Gastrocnemius medialis (tissue), 4 donors: ENCODE measurements at places on chromosomes 2 and 18. TPM values are rescaled to one million over a fixed set of nuclear protein-coding genes. Genes with fewer than 3 reads are reported as not detected.

DNA sequence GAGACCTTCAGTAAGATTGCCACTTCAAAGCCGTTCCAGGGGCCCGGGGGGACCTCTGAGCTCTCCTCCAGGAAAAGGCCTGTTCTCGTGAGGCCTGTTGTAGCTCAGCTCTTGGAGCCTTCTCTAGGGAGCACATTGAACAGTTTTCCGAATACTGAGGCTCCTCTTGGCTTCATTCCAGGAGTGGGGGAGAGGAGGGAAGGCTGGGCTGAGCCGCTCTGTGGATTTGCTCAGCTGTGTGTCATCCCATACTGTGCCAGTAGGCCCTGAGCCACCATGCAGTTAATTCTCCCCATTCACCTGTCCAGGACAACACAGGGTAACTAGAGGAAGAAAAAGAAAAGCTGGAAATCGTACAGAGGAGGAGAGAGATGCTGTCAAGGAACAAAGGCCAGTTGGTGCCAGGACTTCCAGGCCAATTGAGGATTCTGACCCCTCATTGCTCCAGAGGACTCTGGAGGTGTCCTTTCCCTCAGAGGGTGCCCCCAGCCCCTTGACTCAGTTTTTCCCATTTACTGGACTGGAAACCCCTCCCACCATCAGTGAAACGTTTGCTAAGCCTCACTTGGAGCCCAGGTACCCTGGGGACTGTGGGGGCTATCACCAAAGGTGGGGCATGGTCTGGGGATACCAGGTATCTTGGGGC lies 41.4 kb downstream of the HS1BP3 start:
- DNase-seq, result peak; percentile 44
- peak overlapping the region; percentile 55 for H3K27ac ChIP-seq
- H3K27me3 ChIP-seq, result no peaks in the 10 kb centered on the region
- no peak overlapping the region for H3K4me3 ChIP-seq
- H3K36me3 ChIP-seq, result no peaks in the 10 kb centered on the region

GRCh38 chr2:165572151-165572550 lies 102.7 kb downstream of the CSRNP3 start:
- no peak for DNase-seq
- no peaks in the 10 kb centered on the region for H3K36me3 ChIP-seq
- no peak overlapping the region for H3K4me3 ChIP-seq
- no peaks in the 10 kb centered on the region for H3K4me1 ChIP-seq

- no peaks in the 10 kb centered on the region for H3K4me1 ChIP-seq
- H3K4me3 ChIP-seq, result no peak overlapping the region
- H3K36me3 ChIP-seq, result no peaks in the 10 kb centered on the region
- no peak for DNase-seq
- peaks cover 11% of the 10 kb centered on the region for H3K27me3 ChIP-seq
Measured at GRCh38 chr2:95383635-95384027, 18.9 kb upstream of the FAHD2A start.

DNA sequence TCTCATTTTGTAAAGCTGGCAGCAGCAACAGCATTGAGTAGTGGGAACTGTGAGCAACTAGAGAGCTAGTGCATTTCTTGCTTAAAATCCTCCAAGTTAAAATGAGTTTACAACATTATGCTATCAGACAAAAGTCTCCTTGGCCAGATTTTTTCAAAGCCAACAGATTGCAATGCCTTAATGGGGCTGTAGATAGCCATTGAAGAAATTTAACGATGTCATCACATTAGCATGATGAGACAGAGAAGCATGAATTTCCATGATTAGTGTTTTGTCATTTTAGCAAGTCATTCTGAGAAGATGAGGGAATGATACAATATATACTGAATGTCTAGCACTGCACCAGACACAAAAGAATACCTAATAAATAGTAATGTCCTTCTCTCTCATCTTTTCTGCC lies 307.5 kb upstream of the REG3G start:
- DNase-seq, result no peak
- H3K27me3 ChIP-seq, result no peaks in the 10 kb centered on the region
- H3K36me3 ChIP-seq, result no peaks in the 10 kb centered on the region
- no peak overlapping the region for H3K27ac ChIP-seq

GRCh38 chr2:127479219-127479825 lies 47.0 kb downstream of the IWS1 start:
- H3K27me3 ChIP-seq, result no peaks in the 10 kb centered on the region
- no peak overlapping the region for H3K4me3 ChIP-seq
- DNase-seq, result no peak
- H3K4me1 ChIP-seq, result no peaks in the 10 kb centered on the region

DNA sequence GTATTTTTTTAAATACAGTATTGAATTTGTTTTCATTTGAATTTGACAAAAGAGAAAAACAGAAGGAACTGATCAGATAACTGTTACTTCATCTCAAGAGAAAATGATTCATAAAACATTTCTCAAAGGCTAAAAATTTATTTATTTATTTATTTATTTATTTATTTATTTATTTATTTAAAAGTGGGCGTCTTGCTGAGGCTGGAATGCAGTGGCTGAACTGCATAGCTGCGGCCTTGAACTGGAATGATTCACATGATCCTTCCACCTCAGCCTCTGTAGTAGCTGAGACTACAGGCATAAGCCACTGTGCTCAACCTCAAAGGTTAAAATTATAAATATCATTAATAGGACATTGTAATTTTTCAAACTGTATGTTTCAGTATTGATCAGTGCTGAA lies 4.5 kb upstream of the PUM2 start:
- H3K27me3 ChIP-seq, result no peaks in the 10 kb centered on the region
- H3K4me3 ChIP-seq, result no peak overlapping the region
- no peaks in the 10 kb centered on the region for H3K36me3 ChIP-seq
- H3K4me1 ChIP-seq, result peaks cover 10% of the 10 kb centered on the region
- DNase-seq, result no peak
- no peak overlapping the region for H3K27ac ChIP-seq

GRCh38 chr2:197210430-197210829 lies 100.2 kb downstream of the ANKRD44 start:
- no peak for DNase-seq
- H3K4me1 ChIP-seq, result peaks cover 5% of the 10 kb centered on the region
- no peaks in the 10 kb centered on the region for H3K36me3 ChIP-seq
- no peak overlapping the region for H3K4me3 ChIP-seq
- H3K27me3 ChIP-seq, result no peaks in the 10 kb centered on the region

GRCh38 chr18:30676053-30676480 lies 366.5 kb downstream of the DSC3 start:
- no peaks in the 10 kb centered on the region for H3K36me3 ChIP-seq
- no peak overlapping the region for H3K27ac ChIP-seq
- no peaks in the 10 kb centered on the region for H3K4me1 ChIP-seq
- no peaks in the 10 kb centered on the region for H3K27me3 ChIP-seq
- H3K4me3 ChIP-seq, result no peak overlapping the region
- no peak for DNase-seq

DNA sequence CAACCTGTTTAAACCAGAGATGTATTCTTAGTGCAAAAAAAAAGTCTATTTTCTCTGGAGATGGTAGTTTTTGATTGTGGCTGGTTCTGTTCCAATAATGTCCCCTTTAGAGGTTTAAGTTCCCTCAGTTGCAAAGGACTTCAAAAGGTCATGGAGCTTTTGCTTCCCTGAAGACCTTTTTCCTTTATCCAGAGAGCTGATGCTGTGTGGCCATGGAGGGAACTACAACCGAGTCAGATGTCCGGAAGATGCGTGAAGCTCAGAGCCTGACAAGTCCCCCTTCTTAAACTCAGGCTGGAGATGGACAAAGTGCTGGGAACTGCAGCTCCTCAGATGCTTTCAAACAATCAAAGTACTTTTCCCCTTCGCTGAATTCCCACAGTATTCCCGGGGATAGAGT lies 176.1 kb downstream of the TMEM18 start:
- no peak overlapping the region for H3K4me3 ChIP-seq
- no peaks in the 10 kb centered on the region for H3K4me1 ChIP-seq
- no peaks in the 10 kb centered on the region for H3K36me3 ChIP-seq
- DNase-seq, result no peak

GRCh38 chr18:23226930-23227725 lies 91.8 kb downstream of the CABLES1 start:
- no peak for DNase-seq
- peaks cover 22% of the 10 kb centered on the region for H3K4me1 ChIP-seq
- no peak overlapping the region for H3K4me3 ChIP-seq
- peak overlapping the region; percentile 50 for H3K27ac ChIP-seq
- no peaks in the 10 kb centered on the region for H3K27me3 ChIP-seq

- peak overlapping the region; percentile 10 for H3K4me3 ChIP-seq
- H3K4me1 ChIP-seq, result peaks cover 48% of the 10 kb centered on the region
- H3K36me3 ChIP-seq, result no peaks in the 10 kb centered on the region
- H3K27ac ChIP-seq, result peak overlapping the region; percentile 89
Measured at GRCh38 chr2:55014962-55015939, 35.0 kb downstream of the RTN4 start.

- no peaks in the 10 kb centered on the region for H3K4me1 ChIP-seq
- no peak for DNase-seq
- H3K36me3 ChIP-seq, result no peaks in the 10 kb centered on the region
- H3K4me3 ChIP-seq, result no peak overlapping the region
- H3K27me3 ChIP-seq, result no peaks in the 10 kb centered on the region
Measured at GRCh38 chr2:101986376-101986775, 5.4 kb upstream of the IL1R2 start.

GRCh38 chr2:32727157-32727556 lies 99.3 kb downstream of the TTC27 start:
- H3K36me3 ChIP-seq, result no peaks in the 10 kb centered on the region
- H3K27me3 ChIP-seq, result no peaks in the 10 kb centered on the region
- H3K27ac ChIP-seq, result no peak overlapping the region
- no peak for DNase-seq
- peaks cover 5% of the 10 kb centered on the region for H3K4me1 ChIP-seq

DNA sequence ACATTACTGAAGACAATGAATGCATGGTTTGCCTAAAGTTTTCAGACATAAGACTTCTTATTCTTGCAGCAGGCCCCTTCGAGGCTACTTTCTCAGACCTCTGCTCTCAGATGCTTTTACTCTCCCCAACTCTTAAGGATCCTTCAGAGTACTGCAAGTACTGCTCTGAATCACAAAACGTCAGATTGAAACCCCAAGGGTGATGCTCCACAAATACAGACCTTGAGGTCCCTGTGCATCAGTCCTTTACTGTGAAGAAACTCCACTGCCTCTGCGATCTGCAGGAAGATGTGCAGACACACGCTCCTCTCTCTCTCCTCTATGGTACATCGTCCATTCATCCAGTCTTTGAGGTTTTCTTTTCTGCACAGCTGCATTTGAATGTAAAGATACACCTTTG lies 52.8 kb downstream of the EIF2AK3 start:
- H3K27ac ChIP-seq, result no peak overlapping the region
- no peaks in the 10 kb centered on the region for H3K4me1 ChIP-seq
- H3K27me3 ChIP-seq, result no peaks in the 10 kb centered on the region

Gene KIAA2012
- total RNA-seq, result not detected

Gene DCDC2C
- not detected for total RNA-seq

Gene GTF2A1L
- 1.8 TPM for total RNA-seq
